Placental pericyte (primary cell): ENCODE measurements at places on chromosomes 11 and 22. TPM values are rescaled to one million over a fixed set of nuclear protein-coding genes. Genes with fewer than 3 reads are reported as not detected.

The OR51E2 gene
- total RNA-seq: 0.14 and 0.22 TPM in 2 replicates

The FIBIN gene
- total RNA-seq: 119 and 195 TPM in 2 replicates

The PHF21A gene
- 14.7 and 16.3 TPM in 2 replicates for total RNA-seq

The NFRKB gene
- 16.0 and 28.8 TPM in 2 replicates for total RNA-seq

The RTCB gene
- total RNA-seq: 136 and 151 TPM in 2 replicates

The TSPAN18 gene
- total RNA-seq: under 0.01 and 0.66 TPM in 2 replicates

The APOA5 gene
- not detected in 2 replicates for total RNA-seq

The OR56B1 gene
- total RNA-seq: not detected in 2 replicates

The NRIP3 gene
- 6.1 and 43.1 TPM in 2 replicates for total RNA-seq

The PLAAT3 gene
- 3.3 and 10.9 TPM in 2 replicates for total RNA-seq

The CRY2 gene
- 12.3 and 15.2 TPM in 2 replicates for total RNA-seq

The TMEM45B gene
- total RNA-seq: not detected in 2 replicates

The SCN3B gene
- total RNA-seq: 0.22 TPM in 1 of 2 replicates, not detected in the other

The SMTNL1 gene
- not detected in 2 replicates for total RNA-seq

The PHETA2 gene
- 14.0 and 17.0 TPM in 2 replicates for total RNA-seq

The PTS gene
- 40.3 and 57.8 TPM in 2 replicates for total RNA-seq

The DDX17 gene
- 439 and 549 TPM in 2 replicates for total RNA-seq

The KDM2A gene
- 48.1 and 62.0 TPM in 2 replicates for total RNA-seq

The SCUBE2 gene
- total RNA-seq: 0.86 and 2.6 TPM in 2 replicates

The SLC25A18 gene
- under 0.01 TPM in 1 of 2 replicates, not detected in the other for total RNA-seq

The PRODH gene
- 0.44 TPM in 1 of 2 replicates, not detected in the other for total RNA-seq

The CD6 gene
- not detected in 2 replicates for total RNA-seq

The HORMAD2 gene
- total RNA-seq: not detected in 2 replicates

The CNIH2 gene
- not detected in 2 replicates for total RNA-seq

The SCGB2A2 gene
- not detected in 2 replicates for total RNA-seq

The GGTLC2 gene
- not detected in 2 replicates for total RNA-seq

The DNAJB7 gene
- total RNA-seq: not detected in 2 replicates

The VEGFB gene
- 29.3 and 57.1 TPM in 2 replicates for total RNA-seq

The KREMEN1 gene
- total RNA-seq: 7.0 and 12.0 TPM in 2 replicates

The ARVCF gene
- 7.0 and 17.9 TPM in 2 replicates for total RNA-seq

The GAB4 gene
- not detected in 2 replicates for total RNA-seq

The VPREB1 gene
- total RNA-seq: not detected in 2 replicates

The CATSPERZ gene
- 0.44 TPM in 1 of 2 replicates, not detected in the other for total RNA-seq

The POU2F3 gene
- not detected in 2 replicates for total RNA-seq

The DKK3 gene
- 277 and 296 TPM in 2 replicates for total RNA-seq

The NPTXR gene
- 1.9 and 2.4 TPM in 2 replicates for total RNA-seq
